HFF-Myc (cell line): ENCODE measurements at places on chromosomes 13 and 19.
A peak's percentile ranks its signal among the peaks of the same experiment; 100 is the strongest.

GRCh38 chr13:91773591-91774227 is 375.3 kb downstream of the GPC5 start:
- no peak for DNase-seq

DNA sequence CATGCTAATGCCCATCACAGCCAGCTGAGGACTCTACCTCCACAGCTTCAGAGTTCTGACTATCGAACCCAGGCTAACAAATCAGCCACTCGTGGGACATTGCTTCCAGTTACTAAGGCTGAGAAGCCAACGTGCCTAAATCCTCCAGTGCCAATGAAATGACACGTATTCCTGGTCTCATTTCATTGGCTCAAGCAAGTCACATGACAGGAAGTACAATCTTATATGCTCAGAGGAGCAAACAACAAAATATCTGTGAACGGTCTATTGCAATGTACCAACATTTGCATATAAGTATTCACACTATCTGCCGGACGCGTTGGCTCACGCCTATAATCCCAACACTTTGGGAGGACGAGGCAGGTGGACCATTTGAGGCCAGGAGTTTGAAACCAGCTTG is 12.8 kb upstream of the IZUMO2 start:
- no peak for DNase-seq

DNA sequence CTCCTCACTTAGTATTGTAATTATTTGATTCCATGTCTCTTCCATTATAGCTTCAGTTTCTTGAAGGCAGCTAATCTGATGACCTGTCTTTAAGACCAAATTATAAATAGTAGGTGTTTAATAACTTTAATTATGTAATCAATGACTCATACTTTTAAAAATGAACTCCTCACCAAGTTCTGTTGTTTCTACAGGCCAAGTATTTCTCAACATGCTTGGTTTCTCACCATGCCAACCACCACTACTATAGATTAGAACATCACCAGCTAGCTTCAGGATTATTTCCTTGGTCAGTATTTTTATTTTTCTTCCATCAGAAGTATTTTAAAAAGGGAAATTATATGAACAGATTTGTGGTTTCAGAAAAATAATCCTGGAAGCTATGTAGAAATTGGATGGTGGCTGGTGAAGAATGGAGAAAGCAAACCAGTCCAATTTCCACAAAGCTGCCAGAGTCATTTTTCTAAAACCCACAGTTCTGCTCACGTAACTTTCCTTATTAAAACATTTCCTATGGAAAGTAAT is 237.7 kb upstream of the DACH1 start:
- no peak for DNase-seq

GRCh38 chr13:99113351-99113750 is 87.3 kb upstream of the UBAC2 start:
- no peak for DNase-seq

DNA sequence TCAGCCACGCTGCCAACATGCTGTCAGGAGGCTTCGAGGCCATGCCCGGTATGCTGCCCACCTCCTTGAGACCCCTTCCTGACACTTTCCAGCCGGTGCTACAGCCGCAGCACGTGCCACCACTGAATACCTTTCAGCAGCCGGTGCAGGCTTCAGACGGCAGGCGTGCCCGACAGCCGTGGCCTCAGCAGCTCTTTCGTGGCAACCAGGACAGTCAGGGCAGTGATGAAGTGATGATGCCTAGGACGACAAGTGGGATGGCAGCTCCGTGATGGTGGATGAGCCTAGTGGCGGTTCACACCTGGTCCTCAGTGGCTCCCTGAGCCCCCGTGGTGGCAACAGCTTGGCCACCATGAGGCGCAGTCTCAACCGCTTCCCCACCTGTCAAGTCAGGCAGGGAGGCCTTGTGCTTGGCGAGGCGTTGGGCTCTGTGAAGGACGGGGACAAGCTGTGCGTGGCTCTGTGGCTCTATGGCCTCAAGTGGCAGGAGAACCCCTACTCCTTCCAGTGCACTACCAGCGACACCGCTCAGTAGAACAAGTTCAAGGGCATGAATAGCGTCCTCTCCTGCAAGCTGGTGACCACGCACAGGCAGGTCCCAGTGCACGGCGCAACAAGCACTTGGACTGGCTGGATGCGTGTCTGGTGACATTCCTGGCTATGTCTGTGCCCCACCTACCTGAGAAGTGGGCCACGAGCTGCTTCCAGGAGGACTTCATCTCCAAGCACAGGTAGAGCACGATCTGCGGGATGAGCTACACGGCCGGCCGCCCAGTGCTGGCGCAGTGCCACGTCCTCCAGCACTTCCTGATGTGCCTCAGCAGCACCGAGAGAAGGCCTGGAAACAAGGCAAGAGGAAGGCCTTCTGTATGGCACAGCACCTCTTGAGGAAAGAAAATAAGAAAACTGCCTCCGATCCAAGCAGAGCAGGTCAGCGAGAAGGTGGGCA is 18.2 kb upstream of the ZNF14 start:
- DNase-seq, result no peak

DNA sequence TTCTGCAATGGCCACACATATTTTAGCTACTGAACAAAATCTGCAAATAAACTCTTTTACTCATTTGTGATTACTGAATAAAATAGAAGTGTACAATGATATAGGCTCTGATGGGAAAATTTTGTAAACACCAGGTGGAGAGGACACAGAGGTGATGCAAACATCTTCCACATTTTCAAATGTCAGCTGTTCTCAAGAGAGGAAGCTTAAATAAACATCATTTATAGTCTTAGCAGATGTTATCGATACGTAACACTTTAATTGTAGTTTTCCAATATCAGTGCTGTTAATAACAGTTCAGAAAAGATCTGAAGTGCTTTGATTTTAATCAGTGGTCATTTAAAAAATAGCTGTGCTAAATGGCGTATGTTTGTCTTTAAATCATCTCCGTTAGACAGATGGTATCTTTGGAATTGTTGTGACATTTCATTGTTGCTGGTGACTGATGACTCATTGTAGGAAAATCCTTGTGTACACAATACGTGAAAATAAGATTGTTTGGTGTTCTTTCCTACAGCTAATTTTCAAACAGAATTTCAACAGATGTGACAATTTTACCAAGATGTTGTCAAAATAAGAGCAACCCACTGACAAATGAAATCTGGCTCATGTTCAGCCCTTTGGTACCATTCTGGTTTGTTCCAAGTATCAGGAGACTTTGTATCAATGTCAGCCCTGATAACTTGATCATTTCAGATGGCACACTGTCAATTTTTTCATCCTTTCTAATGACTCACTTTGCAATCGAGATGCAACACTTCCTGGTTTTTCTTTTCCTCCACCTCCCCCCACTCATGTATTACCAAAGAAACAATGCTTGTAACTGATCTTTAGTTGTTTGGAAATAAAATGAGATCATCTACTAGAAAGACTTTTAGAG is 516.0 kb downstream of the DCT start:
- peak; percentile 36 for DNase-seq

DNA sequence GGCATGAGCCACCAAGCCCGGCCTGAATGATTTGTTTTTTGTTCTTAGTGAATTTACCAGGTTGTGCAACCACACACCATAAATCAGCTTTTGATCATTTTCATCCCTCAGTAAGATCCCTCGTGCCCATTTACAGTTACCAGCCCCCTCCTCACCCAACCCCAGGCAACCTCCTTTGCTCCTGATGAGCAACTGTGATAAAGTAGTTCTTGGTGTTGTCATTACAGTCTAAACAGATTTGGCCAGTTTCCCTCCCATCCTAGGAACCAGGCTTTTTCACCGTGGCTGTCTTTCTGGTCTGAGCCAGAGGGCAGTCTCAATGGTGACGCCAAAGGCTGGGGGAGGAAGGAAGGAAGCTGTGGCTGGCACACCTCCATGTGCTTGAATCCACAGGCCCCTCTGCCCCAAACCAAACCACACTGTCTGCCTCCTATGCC is 61.2 kb upstream of the WDFY2 start:
- no peak for DNase-seq

GRCh38 chr19:1087813-1088415 is 7.3 kb downstream of the POLR2E start:
- no peak for DNase-seq

DNA sequence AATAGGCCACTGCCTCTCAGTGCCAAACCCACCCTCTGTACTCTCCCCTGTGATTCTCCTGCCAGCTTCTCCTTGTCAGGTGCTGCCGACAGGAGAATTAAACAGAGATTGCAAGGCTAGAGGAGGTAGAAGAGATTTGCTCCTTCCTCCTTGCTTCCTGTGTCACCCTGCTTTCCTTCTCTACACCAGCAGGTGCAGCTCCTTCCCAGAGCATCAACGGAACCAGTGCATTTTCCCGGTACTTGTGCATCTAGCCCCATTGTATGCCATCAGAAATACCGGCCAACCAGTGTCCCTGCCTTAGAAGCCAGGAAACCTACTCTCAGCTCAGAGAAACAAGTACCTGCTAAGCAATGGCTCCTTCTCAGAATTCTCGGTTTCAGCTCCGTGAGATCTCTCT is 253.2 kb downstream of the SUCLA2 start:
- DNase-seq, result no peak

DNA sequence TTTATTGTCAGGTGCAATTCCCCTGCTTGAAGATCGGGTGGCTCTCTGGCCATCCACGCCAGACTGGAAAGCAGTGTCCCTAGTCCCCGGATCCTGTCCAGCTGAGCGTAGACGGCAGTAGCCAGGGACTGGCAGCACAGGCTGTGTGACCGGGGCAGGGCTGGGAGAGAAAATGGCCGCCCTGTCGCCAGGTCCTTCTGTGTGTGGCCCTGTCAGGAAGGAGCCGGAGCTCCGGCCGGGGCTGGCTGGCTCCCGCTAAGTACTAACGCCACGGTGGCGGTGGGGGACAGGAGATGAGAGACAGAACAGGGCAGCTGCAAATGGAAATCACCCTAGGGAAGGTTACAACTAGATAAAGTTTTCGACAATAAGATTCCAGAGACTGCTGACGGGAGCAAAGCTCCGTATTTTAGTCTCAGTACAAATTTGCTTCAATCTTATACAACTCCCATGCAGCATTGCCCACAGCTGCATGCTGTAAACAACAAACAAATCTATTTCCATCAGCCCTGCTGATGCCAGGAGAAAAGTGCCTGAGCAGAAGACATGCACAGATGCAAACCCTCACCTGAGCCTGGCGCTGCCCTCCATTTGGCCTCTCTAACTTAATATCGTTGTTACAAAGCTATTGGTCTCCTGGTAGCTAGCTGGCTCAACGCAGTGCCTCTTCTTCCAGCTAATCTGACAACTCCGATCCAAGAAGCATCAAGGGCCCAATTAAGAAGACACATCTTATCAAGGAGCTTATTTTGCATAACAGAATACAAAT is 253.0 kb downstream of the TSHZ3 start:
- DNase-seq, result no peak

DNA sequence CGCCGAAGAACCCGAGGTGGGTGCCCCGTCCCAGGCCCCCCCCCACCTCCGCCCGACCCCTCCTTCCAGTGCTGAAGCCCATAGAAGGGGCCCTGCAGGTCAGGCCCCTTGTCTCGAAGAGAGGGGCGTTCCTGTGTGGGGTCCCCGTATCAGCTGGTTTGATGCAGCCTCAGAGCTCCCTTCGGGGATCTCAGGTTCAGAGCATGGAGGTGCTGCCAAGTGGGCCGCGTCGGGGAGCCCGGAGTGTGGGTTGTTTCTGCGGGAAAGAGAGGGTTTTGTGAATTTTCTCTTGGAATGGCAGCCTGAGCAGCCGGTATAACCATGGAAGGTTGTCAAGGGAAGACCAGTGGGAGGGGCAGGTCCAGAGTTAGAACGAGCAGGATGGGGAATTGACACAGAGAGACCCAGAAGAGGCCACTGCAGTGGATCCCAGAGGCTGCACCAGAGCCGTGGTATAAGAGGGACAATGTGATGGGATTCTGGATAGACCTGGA is 384 bp downstream of the TRAPPC2B start:
- no peak for DNase-seq

DNA sequence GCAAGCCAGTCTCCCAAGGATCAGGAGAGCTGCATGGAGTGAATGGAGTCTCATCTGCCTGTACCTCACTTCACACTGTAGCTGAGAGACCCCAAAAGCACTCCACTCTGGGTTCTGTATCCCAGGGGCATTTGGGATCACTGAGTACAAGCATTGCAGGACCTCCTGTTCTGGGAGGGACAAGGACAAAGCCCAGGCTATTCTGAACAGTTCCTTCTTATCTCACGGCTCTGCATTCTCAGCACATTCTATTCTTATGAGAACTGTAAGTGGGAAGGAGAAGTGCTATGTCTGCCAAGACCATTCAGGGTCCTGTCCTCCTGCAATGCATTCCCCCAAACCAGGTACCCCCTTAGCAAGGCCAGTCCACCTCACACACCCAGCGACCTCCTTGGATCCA is 42.8 kb downstream of the RNF6 start:
- no peak for DNase-seq

GRCh38 chr13:49400755-49401659 is 42.9 kb downstream of the CAB39L start:
- peak; percentile 14 for DNase-seq

GRCh38 chr19:58572026-58572817 is 913 bp downstream of the MZF1 start:
- no peak for DNase-seq

- DNase-seq, result no peak
These were observed 57.2 kb downstream of the SOX1 start for GRCh38 chr13:112124141-112124540.

- DNase-seq, result no peak
These were observed 21.9 kb downstream of the RBM26 start for GRCh38 chr13:79384022-79384610.

- no peak for DNase-seq
These were observed 982.4 kb upstream of the MIR17HG start for GRCh38 chr13:90365130-90365529.
